GOT3 (cell line): ENCODE measurements at places on chromosomes 2 and 18.

- no peak for DNase-seq
Measured at GRCh38 chr18:3452750-3453539, 3.0 kb downstream of the TGIF1 start.

GRCh38 chr2:144239306-144239705 is 280.6 kb downstream of the ZEB2 start:
- DNase-seq, result no peak

DNA sequence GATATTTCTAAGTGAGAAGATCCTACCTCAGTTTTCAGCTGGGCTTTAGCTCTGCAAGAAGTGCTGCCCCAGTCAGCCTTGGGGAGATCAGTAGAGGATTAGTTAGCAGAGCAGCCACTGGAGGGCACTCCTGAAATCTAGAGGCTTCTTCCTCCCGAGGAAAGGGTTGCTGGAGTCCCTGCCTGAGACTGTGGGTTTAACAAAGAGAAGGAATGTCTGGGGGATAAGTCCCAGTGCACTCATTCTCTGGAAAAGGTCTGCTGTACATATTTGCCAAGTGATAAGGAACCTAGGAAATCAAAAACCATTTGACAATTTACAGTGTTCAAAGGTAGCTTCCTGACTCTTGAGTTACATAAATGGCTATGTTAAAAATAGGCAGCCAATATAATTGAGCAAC is 207.2 kb downstream of the SLC8A1 start:
- DNase-seq, result no peak

DNA sequence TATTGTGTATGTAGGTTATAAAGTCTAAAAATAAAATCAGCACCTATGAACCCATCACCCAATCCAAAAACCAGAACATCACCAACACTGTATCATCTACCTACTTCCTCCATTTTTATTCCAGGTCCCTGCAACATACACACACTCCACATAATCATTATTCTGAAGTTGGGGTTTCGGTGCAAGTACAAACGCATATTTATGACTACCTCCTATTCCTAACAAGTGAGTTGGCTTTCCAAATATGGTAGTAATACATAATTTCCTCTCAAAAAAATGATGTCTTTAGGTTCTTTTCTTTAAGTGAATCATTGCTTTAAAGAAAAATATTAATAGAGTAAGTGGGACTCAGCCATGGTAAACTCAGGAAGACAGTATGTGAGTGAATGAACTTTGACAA is 3.3 kb downstream of the ACVR1 start:
- no peak for DNase-seq
